CD4-positive, alpha-beta T cell treated with Interleukin-21 for 1 hour (primary cell): ENCODE measurements at places on chromosomes 2 and 18.

GRCh38 chr2:189516546-189516945 lies 64.0 kb downstream of the SLC40A1 start:
- no peak for DNase-seq

DNA sequence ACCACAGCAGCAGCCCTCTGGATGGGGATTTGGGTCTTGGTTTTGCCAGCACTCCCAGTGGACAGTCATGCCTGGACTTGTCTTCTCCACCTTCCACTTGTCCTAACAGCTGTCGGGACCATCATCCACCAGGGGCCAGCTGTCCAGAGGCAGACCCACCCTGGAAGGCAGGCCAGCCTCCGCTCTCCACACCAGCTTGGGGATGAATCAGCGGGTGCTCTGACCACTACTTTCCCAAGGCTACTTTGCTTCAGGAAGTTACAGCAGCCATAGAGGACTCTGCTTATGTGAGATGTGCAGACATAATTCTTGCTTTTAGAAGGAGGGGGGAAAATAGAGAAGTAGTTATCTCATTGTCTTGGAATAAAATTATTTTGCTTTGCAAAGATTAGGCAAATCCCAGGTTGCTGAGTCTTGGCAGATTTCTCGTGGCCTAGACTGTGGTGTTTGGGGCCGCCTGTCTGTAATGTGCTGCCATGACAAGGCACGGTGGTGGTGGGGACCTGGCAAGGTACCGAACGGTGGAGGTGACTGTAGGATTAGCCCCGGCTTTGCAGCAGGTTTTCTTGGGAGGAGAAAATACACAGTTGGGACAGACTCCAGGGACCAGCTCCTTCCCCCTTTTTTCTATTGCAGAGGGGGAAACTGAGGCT lies 148.7 kb downstream of the AGAP1 start:
- no peak for DNase-seq

GRCh38 chr18:51151568-51152511 lies 45.6 kb downstream of the MEX3C start:
- peak; percentile 65 for DNase-seq

- no peak for DNase-seq
These were observed 200.9 kb upstream of the RAB6C start for GRCh38 chr2:129778584-129778877.

GRCh38 chr18:60069145-60069544 lies 169.3 kb downstream of the PMAIP1 start:
- DNase-seq: no peak

DNA sequence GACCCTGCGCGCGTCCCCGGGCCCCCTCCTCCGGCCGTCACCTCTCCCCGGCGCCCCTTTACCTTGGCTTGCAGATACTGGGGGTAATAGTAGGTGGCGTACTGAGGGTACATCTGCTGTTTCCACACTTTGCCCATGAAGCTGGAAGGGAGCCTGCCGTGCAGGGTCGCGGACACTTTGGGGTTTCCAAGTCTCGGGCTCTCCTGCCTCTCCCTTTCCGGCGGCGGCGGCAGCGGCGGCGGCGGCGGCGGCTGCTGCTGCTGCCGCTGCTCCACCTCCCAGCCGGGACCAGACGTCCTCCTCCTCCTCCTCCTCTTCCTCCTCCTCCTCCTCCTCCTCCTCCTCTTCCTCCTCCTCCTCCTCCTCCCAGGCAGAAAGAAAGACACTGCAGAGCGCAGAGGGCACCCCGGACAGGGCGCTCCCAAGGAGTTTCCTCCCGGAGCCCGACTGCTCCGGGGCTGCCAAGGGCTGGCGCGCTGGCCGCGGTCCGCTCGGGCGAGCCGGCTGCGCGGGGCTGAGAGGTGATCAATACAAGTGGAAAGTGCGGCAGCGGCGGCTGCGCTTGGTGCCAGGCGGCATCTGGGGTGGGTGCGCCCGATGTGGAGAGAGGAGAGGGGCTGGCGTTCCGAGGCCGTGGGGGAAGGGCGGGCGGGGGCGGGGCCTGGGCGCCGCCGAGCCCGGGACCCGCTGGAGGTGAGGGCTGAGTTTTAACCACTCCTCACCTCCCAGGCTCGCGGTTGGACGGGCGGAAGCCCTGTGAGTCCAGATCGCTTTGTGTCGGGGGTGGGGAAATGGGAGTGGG lies at the start of gene RBMS1:
Gene RBMS1, minus strand, starts transcription at position 581 of the 802 bp plus-strand sequence. Its CDS starts 444 bp downstream, at position 137.
- DNase-seq: peak; percentile 56

DNA sequence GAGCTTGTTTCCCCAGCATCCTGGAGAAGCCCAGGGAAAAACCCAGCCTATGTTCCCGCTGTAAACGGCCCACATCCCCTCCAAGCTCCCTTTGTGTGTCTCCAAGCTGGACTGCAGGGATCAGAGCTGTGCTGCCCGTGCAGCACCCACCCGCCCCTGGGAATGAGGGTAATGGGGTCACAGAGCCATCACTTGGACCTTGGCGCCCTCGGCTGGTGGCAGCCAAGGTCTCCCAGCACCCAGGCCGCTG lies 670 bp upstream of the INPP5D start:
- no peak for DNase-seq

DNA sequence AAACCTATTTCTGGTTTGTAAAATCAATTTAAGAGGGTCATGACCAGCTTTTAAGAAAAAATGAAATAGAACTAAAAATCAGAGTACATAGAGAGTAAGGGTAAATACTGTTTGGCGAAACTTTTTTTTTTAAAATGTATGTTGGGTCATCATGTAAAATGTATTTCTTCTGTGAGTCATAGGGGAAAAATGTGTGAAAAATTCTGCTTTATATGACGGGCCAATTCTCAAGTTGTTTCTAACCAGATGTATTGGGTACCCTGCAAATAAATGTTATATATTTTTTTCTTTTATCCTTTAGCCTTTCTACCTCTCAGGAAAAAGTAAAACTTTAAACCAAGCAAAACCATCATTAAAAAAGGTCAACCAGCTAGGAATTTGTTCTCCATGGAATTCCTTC lies 13.9 kb downstream of the AFTPH start:
- no peak for DNase-seq

DNA sequence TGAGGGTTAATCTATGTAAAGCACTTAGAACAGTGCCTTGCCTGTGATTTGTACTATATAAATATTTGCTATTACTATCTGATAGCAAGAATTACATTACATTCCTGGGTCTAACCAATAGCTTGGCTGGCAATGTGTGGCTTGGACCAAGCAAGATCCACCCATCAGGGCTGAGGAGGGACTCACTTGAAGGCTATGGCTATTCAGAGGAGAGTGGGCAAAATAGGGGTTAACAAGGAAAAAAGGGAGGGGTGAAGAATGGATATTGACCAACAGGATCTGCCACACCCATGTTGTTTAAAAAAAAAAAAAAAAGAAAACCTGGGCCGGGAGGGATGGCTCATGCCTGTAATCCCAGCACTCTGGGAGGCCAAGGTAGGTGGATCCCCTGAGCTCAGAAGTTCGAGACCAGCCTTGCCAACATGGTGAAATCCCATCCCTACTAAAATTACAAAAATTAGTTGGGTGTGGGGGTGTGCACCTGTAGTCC lies 20.0 kb upstream of the TMBIM1 start:
- no peak for DNase-seq

DNA sequence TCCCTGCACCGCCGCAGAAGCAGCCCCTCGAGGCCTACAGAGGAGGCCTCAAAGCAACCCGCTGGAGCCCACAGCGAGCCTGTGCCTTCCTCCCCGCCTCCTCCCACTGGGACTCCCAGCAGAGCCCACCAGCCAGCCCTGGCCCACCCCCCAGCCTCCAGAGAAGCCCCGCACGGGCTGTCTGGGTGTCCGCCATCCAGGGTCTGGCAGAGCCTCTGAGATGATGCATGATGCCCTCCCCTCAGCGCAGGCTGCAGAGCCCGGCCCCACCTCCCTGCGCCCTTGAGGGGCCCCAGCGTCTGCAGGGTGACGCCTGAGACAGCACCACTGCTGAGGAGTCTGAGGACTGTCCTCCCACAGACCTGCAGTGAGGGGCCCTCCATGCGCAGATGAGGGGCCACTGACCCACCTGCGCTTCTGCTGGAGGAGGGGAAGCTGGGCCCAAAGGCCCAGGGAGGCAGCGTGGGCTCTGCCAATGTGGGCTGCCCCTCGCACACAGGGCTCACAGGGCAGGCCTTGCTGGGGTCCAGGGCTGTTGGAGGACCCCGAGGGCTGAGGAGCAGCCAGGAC lies 31.2 kb downstream of the GPC1 start:
- DNase-seq: no peak

DNA sequence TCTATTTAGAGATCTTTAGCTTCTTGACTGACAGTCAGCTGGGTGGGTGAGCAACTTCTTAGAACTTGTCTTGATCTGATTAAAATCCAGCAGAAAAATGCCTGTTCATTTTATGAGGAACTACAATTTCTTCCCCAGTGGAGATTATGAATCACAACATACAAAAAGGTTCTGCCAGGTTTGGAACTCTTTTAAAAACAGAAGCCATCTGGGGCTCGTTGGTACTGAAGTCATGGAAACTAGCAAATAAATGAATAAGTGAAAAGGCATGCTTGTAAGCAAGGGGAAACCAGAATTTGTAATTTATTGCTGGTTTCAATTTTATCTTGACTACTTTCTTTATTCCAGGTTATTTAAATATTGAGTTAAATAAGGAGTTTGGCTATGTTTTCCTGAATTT lies 767.4 kb downstream of the MBD2 start:
- no peak for DNase-seq

- no peak for DNase-seq
These were observed 105.0 kb upstream of the ITGA4 start for GRCh38 chr2:181352158-181352557.

- DNase-seq: no peak
These were observed 148.4 kb upstream of the CAVIN2 start for GRCh38 chr2:191995285-191995684.

GRCh38 chr2:23268467-23269263 lies 116.3 kb upstream of the KLHL29 start:
- DNase-seq: no peak

- DNase-seq: no peak
These were observed 8.4 kb upstream of the NTSR2 start for GRCh38 chr2:11678306-11678960.

DNA sequence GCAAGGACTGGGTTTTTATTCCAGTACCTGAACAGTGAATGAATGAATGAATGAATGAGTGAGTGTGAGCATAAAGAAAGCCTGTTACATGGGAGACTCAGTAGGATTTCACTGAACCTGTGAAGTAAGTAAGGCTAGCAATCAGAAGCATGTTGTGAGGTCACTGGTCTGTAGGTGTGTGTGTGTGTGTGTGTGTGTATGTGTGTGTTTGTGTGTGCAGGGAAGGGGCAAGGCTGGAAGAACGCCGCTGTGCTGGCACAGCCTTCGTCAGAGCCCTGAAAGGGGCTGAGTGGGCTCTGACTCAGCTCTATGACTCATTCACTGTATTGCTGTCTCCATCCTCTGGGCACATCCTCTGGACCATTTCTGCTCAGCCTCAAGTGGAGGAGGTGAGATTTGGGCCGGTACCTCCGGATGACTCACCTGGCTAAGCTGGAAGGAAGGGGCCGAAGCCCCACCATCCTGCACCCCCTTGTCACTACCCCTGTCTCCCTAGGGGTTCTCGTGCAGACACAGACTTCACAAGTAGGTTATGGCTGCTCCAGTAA lies 51.4 kb upstream of the MRPL33 start:
- no peak for DNase-seq

DNA sequence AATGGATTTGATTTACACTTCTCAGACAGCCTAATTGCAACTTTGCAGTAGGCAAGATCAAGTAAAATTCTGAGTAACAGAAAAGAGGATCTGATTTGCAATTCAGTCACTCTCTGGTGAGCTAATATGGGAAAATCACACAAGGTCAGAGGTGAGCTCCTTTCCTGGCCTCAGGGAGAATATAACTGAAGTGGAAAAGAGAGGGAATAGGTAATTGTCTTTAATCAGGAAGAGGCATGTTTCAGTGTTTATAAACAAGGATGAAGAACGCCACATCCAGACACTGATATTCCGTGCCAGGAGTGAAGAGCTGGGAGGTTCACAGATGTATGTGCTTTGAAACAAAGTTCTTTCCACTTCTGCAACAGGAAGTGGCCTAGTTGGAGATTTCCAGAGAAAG lies 127.1 kb downstream of the ETAA1 start:
- no peak for DNase-seq

- no peak for DNase-seq
These were observed 71.9 kb downstream of the ALPK2 start for GRCh38 chr18:58557008-58557435.

DNA sequence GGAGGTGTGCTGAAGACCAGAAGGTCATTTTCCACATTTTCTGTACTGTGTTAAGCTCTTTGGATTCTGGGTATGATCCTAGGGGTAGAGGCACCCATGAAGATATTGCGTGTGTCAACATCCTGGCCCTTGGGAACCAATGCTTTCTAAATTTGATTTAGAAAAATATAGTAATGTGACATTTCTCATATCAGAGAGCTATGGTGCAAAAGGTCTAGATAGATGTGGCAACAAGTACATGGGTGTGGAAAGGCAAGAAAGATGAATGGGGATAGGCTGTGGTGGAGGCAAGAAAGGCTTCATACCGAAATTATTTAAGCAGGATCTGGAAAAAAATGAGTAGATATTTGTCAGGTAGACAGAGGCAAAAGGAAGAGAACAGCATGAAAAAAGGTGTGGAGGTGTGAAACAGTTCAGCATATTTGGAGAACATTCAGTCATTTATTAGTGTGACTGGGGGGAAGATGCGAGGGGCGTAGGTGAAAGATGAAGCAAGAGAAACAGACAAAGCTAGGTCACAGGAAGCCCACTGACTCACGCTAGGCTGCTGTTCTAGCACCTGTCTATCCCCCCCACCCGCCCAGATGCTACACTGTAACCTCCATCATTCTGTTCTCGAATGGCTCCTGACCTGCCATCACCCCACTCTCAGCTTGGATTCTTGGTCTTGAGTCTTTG lies 11.7 kb downstream of the DOK1 start:
- DNase-seq: no peak

- no peak for DNase-seq
These were observed 175.5 kb downstream of the SETBP1 start for GRCh38 chr18:44856157-44856556.

GRCh38 chr2:118731413-118731812 lies 116.0 kb downstream of the EN1 start:
- DNase-seq: no peak

DNA sequence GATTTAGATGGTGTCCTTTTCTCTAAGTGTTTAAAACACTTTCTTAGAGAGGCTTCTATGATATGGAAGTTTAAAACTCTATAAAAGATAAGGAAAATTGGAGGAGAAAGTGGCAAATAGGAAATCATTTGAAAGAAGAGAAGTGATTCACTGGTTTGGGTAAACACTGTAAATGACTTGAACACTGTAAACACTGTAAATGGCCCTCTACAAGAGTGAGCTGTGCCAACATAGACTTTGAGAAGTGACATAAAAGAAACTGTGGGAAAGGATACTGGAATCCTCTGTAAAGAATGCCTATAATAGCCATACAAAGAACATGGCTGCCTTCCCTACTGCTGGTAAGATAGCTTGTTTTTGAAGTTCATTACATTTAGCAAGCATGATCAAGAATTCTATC lies 210.9 kb upstream of the SIX3 start:
- no peak for DNase-seq
